Activated CD4-positive, alpha-beta T cell treated with anti-CD3 and anti-CD28 coated beads, Interleukin-2, Interleukin-6, amounts not matched to agents 100 ng/mL and 50 ng/mL, durations not matched to agents 16 hours and 8 hours (primary cell): ENCODE measurements at places on chromosomes 3 and 15.

- no peak for DNase-seq
Measured at GRCh38 chr3:58340594-58341244, 8.0 kb downstream of the PXK start.

- DNase-seq: no peak
Measured at GRCh38 chr3:33773637-33774036, 24.8 kb upstream of the PDCD6IP start.

- DNase-seq: no peak
Measured at GRCh38 chr15:55816017-55816416, 73.1 kb upstream of the PRTG start.

DNA sequence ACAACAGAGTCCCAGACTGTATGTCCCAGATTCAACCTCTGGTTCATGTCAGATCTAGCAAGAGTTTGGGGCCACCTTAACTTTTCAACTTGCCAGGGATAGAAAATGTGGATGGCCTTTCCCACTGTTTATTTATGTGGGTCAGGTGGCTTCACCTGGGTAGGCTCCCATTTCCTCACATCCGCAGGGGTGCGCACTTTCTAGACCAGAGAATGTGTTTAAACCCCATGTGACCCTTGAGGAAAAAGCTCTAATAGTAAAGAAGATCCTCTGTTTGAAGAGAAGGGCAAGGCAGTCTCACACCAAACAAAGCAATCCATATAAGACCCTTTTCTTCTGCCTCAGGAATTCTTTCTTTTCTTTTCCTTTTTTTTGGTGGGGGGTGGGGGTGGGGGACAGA is 167.2 kb upstream of the TSC22D2 start:
- no peak for DNase-seq

DNA sequence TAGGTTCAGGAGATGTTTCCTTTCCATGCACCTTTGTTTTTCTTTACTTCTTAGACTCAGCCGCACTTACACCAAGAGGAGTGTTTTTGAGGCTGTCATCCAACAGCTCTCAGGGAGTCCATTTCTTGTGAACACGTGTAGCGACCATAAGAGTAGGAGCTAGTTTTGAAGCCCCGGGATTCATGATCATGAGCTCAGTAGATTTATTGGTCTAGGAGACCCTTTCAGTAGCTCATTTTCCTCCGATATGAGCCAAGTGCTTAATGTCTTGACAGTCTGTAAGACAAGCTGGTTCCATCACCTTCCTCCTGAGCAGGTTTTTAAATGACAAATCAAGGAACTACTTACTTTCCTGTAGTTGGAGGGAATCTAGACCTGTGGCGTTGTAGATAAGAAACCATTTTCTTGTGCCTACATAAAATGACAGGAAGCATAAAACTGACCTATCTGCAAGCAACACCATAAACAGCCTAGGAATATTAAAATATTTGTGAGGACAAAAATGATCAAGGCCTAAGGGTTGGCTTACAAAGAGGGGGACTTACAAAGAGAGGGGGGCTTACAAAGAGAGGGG is 172.6 kb upstream of the BHLHE40 start:
- no peak for DNase-seq
